ENCODE measurements at places on chromosomes 7 and 10.
A peak's percentile ranks its signal among the peaks of the same experiment; 100 is the strongest.

GRCh38 chr10:34558093-34558583 is 257.0 kb downstream of the PARD3 start:
- DNase-seq = no peak

DNA sequence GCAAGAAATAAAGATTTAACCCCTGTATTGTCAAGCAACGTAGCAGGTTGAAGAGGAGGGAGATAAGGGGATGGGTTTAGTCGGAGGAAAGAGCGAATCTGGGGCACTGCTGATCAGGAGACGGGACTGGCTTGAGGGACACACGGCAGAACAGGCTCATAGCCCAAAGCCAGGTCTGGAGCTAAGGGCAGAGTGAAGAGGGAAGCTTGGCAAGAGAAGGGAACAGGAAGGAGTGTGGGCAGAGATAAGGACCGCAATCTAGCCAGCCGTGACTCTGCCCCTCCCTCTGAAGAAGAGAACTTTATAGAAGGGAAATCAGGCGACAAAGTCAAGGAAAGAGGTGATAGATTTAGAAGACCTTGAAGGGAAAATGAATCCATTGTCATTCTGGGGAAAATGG is 67.6 kb downstream of the CAV1 start:
- no peak for DNase-seq

- no peak for DNase-seq
Observed at GRCh38 chr7:30975256-30975899, 11.6 kb downstream of the GHRHR start.

DNA sequence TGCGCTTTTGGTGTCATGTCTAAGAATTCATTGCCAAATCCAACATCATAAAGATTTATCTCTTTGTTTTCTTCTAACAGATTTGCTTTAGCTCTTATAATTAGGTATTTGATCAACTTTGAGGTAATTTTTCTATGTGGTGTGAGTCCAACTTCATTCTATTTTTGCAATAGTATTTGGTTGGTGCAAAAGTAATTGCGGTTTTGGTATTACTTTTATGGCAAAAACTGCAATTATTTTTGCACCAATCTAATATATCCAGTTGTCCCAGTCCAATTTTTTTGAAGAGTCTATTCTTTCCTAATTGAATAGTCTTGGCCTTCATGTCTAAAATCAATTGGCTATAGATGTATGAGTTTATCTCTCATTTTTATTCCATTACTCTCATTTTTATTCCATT is 535.5 kb downstream of the ATRNL1 start:
- DNase-seq = no peak

- DNase-seq = no peak
Observed at GRCh38 chr10:90718182-90718581, 139.7 kb downstream of the HTR7 start.

- no peak for DNase-seq
Observed at GRCh38 chr10:51430506-51430905, 268.9 kb downstream of the CSTF2T start.

- no peak for DNase-seq
Observed at GRCh38 chr7:115654384-115655214, 376.0 kb downstream of the TFEC start.

- DNase-seq = no peak
Observed at GRCh38 chr7:145915679-145916078, 200.9 kb upstream of the CNTNAP2 start.

- DNase-seq = no peak
Observed at GRCh38 chr7:134851141-134851540, 71.7 kb downstream of the CALD1 start.

- DNase-seq = no peak
Observed at GRCh38 chr7:109616551-109617069, 1046.9 kb downstream of the DNAJB9 start.

- DNase-seq = no peak
Observed at GRCh38 chr7:18384491-18385143, 110.9 kb upstream of the HDAC9 start.

GRCh38 chr10:77032188-77032570 is 605.4 kb downstream of the KCNMA1 start:
- DNase-seq = no peak

- DNase-seq = peak; percentile 20
Observed at GRCh38 chr7:45890902-45891461, 2.7 kb downstream of the IGFBP1 start.

GRCh38 chr7:92797284-92797683 is 39.1 kb downstream of the CDK6 start:
- no peak for DNase-seq
